Germinal center (tissue), 1 donor: ENCODE measurements at places on chromosomes 5 and 9.

- no peak for DNase-seq
Measured at GRCh38 chr5:150208187-150209098, 18.6 kb downstream of the SLC6A7 start.

- no peak for DNase-seq
Measured at GRCh38 chr5:84374568-84374967, 10.1 kb downstream of the EDIL3 start.

DNA sequence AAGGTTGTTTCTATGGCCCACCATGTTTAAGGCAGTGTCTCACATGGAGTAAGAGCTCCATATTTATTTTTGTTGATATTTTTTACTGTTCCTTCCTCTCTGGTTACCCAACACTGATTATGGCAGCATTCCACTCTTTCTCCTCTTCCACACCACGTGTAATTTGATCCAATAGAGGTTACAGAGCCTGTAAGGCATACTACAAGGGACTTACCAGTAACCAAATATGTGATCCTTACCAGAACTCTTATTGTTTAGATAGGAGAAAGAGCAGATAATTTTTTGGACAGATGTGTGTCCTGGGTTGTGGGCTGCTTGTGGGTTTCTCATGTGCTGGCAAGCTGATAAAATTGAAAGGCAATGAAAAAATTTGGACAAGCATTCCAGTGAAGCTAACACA lies 261.3 kb downstream of the TMEM167A start:
- DNase-seq: no peak

- no peak for DNase-seq
Measured at GRCh38 chr5:114612406-114612805, 250.5 kb downstream of the KCNN2 start.

- DNase-seq: no peak
Measured at GRCh38 chr5:172371684-172372083, 82.6 kb downstream of the SH3PXD2B start.

DNA sequence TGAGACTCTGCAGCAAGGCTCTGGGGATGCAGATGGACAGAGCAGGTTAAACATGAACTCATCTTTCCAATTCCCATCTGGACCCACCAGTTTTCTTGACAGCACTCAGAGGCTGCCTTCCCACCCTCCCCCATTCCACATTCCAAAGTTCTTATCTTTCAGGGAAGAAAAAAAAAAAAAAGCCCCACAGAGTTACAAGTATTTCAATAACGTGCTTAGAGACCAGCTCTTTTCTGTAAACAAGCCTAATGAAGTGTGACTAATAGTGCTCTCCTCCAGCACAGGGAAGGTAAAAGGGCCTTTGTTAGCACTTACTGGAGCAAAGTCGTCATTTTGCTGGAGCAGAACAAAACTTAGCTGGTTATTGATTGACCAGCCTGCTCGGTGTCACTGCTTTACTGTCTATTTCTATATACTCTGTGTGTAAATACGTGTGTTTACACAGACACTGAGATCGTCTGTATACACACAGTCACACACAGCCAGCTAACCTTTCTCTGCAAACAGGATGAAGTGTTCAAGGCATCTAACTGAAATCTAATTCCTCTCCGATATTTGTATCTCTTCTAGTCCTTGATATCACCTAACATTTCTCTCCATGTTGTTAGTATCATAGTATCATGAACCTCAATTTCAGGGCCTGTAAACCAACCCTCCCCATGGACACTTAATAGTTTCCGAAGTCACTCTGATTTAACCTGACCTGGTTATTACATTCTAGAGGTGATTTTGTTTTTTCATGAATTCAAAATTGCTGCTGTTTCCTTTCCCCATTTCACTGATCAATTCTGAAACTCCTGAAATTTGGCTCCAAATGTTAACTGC lies 84.9 kb downstream of the ZNF608 start:
- no peak for DNase-seq

DNA sequence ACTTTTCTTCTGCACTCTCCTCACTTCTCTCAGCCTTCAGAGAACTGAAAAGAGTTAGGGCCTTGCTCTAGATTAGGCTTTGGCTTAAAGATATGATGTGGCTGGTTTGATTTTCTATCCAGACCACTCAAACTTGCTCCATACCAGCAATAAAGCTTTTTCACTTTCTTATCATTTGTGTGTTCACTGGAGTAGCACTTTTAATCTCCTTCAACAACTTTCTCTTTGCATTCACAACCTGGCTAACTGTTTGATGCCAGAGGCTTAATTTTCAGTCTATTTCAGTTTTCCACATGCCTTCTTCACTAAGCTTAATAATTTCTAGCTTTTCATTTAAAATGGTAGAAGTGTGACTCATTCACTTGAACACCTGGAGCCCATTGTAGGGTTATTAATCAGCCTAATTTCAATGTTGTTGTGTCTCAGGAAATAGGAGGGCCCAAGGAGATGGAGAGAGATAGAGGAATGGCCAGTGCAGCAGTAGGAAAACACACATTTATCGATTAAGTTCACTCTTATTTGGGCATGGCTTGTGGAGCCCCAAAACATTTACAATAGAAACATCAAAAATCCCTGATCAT lies 5.9 kb downstream of the ATPSCKMT start:
- no peak for DNase-seq

- DNase-seq: no peak
Measured at GRCh38 chr5:43592363-43592762, 10.6 kb upstream of the NNT start.

GRCh38 chr5:121976979-121977378 lies 15.2 kb downstream of the SRFBP1 start:
- no peak for DNase-seq

DNA sequence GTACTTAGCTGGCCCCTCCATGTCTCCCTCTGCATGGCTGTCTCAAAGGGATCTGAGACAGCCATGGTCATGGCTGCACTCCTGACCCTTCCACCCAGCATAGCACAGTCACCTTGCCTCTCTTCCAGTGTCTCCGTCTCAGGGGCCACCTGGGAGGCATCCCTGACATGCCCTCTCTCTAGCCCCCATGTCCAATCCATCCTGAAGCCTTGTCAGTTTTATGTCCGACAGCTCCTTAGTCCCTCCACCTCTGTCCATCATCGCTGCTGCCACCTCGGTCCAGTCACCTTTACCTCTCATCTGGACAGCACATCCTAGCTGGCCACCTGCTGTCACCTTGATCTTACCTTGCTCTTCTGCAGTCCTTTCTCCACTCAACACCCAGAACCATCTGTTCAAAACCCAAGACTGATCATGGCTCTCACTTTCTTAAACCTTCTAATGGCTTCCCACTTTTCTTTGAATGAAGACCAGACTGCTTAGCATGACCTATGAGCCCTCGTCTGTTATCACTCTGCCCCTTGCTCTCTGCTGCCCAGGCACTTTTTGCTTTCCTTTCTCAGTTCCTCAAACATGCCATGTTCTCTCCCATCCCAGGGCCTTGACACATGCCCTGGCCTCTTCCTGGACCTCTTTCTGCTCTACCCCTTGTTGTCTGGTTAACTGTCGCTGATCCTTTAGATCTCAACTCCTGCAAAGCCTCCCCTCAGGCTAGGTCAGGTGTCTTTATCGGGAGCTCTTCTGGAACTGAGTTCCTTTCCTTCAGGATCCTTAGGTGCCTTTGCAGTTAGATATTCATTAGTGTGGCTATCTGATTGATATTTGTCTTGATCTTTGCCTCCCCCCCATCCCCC lies 181.8 kb upstream of the PITX1 start:
- DNase-seq: no peak

GRCh38 chr5:34928267-34928666 lies 1.1 kb upstream of the DNAJC21 start:
- DNase-seq: peak; percentile 13

DNA sequence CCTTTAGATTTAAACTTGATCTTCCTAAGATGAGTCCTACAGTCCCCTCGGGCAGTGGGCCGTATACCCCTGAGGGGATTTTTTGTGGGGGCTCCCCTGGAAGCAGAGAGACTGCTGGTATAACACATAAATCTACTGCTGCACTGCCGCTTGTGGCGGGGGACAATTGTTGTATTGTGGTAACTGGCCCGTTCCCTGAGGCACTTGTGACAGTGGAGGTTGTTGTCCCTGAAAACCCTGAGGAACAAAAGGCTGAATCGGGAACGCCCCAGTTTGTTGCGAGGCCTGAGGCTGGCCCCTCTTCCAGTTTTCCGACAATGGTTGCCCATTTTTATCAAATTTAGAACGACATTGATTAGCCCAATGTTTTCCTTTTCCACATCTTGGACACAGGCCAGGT lies 4.7 kb upstream of the TMEM141 start:
- DNase-seq: no peak

- no peak for DNase-seq
Measured at GRCh38 chr5:93610581-93611272, 27.7 kb downstream of the NR2F1 start.

DNA sequence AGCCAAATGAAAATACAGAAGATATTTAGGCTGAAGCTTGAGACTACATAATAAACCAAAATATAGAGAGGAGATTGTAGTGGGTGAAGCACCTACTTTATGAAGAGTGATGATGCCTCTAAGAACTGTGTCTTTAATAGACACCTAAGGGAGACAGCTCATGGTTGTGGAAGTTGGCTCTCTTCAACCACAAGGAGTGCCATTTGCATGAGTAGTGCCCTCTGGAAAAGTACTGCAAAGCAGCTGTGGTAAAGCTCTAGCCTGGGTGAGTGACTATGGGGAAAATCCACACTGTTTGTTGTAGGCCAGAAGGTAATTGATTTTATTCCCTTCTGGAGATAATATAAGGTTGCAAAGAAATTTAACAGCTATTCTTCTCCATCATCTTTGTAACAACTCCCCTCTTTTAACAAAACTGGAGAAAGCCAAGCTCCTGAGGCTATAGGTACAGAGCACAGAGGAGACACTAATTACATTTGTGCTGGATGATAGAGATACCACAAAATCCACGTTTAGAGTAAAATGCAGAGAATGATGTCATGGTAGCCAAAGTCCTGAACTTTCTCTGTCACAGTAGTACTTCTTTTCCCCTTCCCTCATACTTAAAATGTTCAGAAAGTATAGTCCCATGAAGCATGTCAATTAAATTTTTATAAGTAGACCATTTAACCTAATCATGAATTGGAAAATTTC lies 122.8 kb downstream of the STARD4 start:
- no peak for DNase-seq

- peak; percentile 53 for DNase-seq
Measured at GRCh38 chr5:124524552-124525232, 221.7 kb downstream of the ZNF608 start.

DNA sequence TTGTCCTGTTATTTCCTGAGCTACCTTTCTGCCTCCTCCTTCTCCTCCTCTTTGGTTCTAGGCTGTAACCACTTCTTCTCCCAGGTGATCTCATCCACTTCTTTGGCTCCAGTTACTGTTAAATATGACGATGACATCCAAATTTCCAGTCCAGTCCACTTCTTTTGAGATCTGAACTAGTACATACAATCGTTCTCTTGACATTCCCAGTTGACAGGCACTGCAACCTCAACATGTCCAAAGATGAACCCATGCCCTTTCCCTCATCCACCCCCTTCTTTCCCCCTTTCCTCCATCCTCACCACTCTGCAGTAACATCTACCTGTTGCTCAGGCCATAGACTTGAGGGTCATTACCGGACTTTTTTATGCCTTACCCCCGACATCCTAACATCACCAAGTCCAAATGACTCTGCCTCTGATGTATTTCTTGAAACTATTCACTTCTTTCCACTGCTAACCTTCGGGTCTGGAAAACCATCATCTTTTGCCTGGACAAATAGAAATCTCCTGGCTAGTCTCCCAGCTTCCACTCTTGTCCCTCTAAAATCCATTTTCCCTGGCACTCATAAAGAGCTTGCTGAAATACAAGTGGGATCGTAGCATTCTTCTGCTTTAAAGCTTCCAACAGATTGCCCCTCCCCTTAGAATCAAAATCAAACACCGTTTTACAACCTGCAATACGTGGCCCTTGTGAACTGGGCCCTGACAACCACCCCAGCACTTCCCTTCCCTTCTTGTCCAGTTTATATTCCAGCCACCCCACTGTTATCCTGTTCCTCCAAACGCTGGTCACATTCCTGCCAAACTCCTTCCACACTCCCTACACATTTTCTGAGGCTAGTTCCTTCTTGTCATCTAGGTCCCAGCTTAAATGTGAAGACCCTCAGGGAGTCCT lies 31.5 kb downstream of the KLF9 start:
- no peak for DNase-seq

DNA sequence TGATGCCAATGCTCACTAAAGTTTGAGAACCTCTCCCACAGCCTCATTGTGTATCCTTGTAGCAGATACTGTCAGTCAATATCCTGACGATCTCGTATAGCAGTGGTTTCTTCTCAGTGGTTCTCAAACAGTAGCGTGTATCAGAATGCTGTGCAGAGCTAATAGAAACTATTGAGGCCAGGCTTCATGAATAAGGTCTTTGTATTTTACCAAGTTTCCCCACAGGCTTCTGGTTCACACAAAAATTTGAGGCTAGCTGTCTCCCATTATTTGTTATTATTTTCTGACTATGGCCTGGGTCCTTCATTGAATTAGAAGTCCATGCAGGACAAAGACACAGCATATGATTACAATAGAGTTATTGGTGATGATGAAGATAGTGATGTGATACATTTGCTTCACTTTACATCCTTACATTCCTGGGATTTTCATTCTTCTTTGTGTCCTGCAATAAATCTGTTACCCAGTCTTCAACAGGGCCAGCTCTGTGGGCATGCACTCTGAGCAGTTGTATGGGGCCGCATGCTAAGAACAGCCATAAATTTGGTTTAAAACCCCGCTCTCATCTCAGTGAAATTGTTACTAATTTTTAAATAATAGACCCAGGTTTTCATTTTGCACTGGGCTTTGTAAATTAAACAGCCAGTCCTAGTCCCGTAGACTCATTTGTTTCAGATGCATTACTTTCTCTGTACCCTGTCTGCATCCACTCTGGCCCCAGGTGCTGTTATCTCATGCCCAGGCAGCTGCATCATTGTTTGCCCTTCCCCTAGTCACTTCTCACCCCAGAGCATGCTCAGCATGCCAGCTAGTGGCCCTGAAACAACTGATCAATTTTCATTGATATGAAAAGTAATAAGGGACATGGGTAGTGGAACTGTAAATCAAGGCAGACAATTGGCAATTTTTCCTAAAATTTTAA lies 199.9 kb upstream of the PIK3R1 start:
- DNase-seq: no peak
